ENCODE measurements at places on chromosomes 11 and 22.

- DNase-seq = no peak
Observed at GRCh38 chr11:56849250-56849649, 100.8 kb upstream of the OR9G4 start.

DNA sequence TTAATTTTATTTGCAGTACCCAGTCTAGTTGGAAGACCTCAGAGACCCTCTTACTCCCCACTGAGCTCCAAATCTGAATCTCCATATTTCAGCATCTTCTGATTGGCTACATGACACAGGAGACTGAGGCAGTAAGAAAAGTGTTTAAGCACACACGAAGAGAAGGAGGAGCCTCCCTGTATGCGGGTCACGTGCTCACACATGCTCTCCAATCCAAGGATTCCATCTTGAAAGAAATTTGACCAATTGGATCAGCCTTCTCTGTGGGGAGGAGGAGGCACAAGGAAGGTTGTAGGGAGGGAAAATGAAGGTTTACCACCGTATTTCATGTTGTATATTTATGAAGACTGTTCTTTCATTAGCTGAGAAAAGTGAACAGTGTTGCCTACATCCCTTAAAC is 1.2 kb downstream of the OR6T1 start:
- DNase-seq = no peak

- DNase-seq = no peak
Observed at GRCh38 chr11:116931206-116931953, 94.0 kb upstream of the APOA1 start.

GRCh38 chr22:47023871-47024270 is 261.4 kb downstream of the TBC1D22A start:
- no peak for DNase-seq

- no peak for DNase-seq
Observed at GRCh38 chr11:116471608-116472256, 301.1 kb downstream of the BUD13 start.

GRCh38 chr22:46902998-46903916 is 140.8 kb downstream of the TBC1D22A start:
- DNase-seq = no peak

DNA sequence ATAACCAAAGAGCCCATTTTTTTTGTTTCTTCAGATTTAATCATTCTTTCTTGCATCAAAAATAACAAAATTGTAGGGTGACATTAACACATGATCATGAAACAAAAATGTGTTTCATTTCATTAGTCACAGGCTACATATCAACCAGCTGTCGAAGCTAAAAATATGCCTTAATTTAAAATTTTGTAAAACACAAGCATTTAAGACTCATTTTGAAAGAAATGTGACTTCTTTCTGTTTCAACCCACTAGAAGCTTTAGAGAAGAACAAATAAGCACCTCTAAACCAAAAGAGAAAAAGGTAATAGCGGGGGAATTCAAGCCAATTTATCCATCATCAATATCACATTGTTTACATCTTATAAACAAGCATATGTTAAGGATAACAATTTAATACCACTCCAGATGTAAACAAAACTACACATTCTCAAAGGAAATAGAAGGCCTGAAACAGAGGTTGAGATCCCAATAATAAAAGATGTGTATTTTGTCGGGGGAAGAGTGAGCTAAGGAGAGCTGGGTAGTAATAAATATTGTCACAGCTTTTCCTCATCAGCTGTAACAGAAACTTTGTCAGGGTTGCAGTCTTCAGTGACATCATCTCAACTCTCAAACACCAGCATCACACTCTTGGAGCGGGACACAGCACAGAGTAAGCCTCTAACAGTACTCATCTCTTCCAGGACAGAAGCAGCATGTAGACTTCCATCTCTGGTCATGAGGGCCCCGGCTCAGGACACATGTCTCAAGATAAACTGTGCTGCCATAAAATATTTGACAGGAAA is 42.0 kb downstream of the ALG9 start:
- no peak for DNase-seq

GRCh38 chr11:132631989-132632388 is 900.3 kb downstream of the OPCML start:
- no peak for DNase-seq

DNA sequence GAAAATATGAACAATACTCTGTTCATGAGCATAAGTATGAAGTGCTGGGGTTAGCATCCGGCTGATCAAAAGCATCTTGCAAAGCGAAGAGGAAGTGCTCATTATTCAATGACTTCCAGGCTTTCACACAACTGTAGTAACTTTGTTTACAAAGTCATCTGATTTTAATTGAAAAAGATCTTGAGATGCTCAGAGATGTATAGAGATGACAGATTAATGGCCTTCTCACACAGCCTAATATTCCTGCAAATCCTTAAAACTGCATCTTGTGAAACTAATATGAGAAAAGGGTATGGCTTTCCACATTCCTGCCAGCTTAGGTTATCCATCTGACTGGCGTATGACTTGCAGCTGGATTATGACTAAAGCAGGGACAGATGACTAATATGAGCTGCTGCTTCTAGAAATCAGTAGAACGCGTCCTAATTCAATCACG is 125.4 kb downstream of the CASP12 start:
- no peak for DNase-seq

- no peak for DNase-seq
Observed at GRCh38 chr11:102112509-102112821, 2.2 kb downstream of the YAP1 start.

DNA sequence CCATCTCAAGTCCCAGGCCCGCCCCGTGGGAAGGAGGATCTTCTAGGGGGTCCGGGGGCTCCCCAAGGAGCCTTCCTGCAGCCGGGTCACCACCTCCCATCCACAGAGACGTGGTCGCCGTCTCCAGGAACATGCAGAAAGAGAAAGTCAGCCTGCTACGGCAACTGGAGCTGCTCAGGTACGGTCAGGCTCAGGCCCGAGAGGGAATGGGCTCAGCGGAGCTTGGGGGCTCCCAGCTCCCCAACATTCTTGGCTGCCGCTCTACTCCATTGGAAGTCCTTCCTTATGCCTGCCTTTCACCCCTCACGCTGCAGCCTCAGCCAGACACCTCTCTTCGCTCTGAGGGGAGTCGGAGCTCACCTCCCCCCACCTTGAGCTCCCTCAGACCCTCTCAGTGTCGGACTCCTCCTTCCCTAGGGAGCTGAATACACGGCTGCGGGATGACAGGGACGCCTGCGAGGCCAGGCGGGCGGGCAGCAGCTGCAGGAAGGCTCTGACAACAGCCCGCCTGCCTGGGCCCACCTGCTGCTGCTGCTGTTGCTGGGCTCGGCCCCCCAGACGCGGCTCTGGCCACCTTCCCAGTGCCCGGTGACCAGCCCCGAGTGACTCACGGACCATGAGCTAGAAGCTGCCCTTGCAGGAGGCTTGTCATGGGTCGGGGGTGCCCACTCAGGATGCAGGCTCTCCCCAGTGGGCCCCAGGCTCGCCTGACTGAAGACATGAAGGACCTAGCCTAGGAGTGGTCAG is 1.5 kb upstream of the CD151 start:
- no peak for DNase-seq

- no peak for DNase-seq
Observed at GRCh38 chr11:78840623-78841022, 266.0 kb upstream of the NARS2 start.

GRCh38 chr11:130383344-130384211 is 44.8 kb downstream of the ADAMTS8 start:
- no peak for DNase-seq

GRCh38 chr11:61369372-61370348 is 7.5 kb downstream of the TMEM138 start:
- DNase-seq = no peak

- DNase-seq = no peak
Observed at GRCh38 chr11:117799634-117800033, 2.6 kb upstream of the DSCAML1 start.

DNA sequence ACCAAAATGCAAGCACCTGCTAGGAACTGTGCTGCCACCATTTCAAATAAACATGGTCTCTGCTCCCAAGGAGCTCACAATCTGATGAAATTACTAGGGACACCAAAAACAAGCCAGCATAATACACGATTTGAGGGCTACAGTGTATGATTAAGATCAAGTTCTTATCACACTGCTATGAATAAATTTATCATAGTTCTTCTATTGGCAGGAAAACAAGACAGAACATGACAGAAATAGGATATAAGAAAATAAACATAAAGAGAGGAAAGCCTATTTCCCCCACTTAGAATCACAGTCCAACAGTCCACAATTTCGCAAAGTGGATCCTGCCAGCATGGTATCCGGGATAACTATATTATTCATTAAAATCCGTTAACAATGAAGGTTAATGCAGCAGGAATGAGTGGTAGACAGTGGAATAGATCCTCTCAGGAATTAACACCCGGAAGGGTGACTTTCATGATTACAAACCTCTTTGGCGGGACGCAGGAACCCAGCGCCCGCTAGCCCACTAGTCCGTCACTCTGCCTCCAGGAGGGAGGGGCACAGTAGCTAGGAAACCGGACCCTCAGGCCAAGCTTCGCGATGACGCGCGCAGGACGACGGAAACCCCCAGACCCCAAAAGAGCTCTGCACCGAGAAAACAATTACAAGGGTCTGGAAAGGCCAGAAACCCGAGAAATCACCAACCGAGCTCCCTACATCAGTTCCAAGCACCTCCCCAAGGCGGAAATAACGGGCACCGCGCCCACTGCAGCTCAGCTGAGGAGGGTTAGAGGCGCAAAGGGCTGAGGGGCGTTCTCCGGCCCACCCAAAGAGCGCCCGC is 607 bp downstream of the CCDC82 start:
- no peak for DNase-seq

- DNase-seq = no peak
Observed at GRCh38 chr11:12906501-12906900, 102.6 kb upstream of the RASSF10 start.

DNA sequence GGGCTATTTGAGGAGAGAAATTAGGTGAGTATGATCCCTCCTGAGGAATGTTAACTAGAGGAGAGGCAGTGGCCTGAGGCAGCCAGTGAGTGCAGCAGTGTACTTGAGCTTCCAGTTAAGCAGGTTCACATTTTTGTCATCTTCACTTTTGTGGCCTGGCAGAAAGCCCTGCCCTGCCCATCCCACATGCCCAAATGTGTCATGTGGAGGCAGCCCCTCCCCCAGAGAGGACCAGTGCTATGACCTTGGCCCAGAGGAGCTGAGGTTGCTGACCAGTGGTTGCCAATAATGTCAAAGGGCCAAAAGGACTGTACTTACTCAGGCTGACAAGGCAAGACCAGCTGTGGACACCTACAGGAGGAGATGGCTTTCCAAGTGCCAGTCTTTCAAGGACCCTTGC is 17.6 kb upstream of the GRK2 start:
- no peak for DNase-seq

DNA sequence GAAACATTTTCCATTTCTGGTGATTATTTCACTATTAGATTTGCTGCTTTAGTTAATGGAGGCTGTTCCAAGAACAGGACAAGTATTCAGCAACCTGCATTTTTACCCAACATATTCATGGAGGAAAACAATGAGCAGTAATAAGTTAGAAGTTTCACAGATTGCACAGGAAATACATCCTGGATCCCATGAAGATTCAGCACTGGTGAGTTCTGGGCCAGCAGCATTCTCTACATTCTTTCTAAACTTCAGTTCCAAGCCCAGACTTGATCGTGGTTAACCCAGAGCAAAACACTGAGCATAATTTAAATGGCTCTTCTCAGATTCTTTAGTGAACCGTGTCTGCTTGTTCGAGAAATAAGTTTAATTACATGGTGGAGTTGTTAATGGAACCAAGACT is 3.8 kb downstream of the FJX1 start:
- no peak for DNase-seq

DNA sequence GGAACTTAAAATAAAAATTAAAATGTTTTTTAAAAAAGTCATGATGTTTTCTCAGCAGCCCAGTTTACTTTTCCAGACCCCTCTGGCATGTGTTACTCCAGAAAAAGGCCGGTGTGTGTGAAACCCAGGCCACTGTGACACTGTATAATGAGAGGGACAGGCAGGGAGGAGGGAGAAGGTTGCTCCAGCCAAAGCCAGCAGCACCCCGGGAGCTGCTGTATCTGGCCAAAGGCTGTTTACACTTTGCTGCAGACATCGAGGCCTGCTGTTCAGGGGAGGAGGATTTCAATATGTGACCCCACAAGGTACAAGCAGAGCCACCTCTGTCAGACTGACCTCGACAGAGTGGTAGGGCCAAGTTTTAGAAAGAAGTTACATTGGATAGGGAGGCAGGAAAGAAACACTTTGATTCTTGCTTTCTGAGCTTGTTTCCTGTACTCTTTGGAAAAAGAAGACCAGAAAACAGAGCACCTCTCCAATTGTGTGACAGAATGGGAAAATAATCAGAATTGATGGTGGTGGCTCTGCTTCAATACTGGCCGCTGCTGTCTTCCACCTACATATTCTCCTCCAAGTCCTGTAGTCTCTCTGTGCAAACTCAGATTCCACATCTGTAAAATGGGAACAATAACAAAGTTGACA is 41.0 kb upstream of the CD44 start:
- DNase-seq = no peak

DNA sequence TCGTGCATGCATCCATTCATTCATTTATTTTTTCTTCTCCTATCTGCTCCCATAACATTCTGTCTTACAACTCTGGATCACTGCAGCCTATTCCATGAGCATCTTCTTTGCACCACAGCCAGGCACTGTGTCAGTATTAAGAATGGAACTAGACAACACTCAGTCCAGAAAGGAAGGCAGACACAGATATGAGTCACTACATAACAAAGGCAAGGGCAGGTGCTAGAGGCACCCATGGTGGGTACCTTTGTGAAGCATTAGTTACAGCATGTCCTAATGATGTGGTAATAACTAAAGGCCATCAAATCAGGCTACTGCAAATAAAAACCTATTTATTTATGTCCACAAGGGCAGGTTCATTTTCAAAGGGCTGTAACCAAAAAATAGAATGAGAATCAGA is 28.1 kb downstream of the TENM4 start:
- no peak for DNase-seq

DNA sequence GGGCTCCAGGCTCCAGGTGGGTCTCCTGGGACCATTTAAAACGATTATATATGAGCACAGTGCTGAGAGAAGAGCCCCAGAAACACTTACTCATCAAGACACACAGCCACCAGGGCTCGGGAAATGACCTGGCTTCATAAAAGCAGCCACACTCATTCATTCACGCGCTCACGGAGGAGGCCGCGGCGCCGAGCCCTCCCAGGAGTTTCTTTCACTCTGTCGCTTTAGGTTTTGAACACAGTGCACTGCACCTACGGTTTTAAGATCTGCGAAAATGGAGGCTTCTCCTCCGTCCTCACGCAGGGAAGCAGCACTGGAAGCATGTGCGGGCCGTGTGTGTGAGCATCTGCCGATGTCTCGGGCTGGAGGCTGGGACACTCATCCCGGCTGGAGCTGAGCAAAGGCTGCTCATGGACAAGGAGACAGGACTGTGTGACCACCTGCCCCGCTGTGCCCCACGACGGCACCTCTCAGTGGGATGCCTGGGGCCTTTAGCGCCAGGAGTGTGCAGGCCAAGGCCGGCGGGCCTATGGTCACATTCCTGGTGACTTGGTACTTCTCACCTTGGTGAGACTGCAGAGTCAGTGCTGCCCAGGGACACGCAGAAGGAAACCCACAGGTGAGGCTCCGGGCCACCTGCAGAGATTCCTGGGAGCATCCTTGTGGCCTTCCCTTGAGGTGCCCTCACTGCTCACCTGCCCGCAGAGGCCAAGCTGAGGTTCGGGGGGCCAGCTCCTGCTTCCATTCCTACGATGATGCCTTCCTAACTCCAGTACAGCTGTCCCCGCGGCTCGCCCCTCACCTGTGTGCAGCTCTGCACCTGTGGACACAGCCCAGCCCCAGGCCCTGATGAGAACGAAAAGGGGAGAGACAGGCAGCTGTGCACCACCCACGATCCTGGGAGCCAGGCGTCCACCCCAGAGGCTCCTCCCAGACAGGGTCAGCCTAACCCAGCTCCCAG is 872.0 kb downstream of the BRD1 start:
- no peak for DNase-seq

GRCh38 chr11:70018816-70019215 is 59.3 kb upstream of the ANO1 start:
- no peak for DNase-seq

Data from activated naive CD4-positive, alpha-beta T cell (primary cell).